Naive thymus-derived CD4-positive, alpha-beta T cell (primary cell): ENCODE measurements at places on chromosomes 7 and 10. TPM values are rescaled to one million over a fixed set of nuclear protein-coding genes. Genes with fewer than 3 reads are reported as not detected.

Gene PNLIPRP3
- not detected for total RNA-seq

Gene GPER1
- 0.13 TPM for total RNA-seq

Gene DNAJC12
- not detected for total RNA-seq

- DNase-seq = no peak
Observed at GRCh38 chr7:23956772-23957576, 247.0 kb downstream of the STK31 start.

DNA sequence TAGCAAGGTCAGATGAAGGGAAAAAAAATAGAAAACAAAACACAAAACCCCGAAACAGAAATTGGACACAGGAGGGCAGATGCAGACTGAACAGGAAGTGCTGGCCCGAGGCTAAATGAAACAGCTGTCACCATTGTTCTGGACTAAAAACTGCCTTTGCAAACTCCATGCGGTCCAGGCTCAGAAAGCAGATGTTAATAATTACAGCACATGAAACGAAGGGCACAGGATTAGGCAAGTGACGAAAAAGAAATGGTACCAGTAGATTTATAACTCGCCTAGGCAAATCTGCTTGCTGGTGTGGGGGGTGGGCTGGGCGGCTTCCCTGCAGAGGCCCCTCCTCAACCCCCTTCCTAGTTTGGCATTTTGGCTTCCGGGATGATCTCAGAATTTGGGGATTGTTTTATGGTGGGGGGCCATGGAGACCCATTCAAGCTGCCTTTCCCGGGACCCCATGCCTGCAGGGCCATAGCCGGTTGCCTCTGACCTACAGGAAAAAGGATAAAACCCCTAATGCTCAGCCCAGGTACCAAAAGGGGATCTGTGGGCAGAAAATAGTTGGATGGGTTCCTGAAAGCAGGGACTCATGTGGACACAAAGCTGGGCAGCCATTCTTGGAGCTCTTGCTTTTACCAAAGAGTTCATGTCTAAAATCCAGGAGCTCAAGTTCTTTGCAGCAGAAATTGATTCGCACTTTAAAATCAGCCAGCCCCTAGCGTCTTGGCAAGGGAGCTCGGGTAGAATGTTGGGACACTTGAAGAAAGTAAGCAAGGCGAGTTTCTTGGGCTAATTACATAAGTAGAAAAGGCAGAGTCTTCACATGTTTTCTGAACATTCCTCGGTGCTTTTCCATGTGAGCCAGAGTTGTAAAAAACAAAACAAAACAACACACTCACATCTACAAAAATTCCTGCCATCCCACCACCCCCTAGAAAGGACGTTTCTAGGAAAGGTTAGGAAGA lies 39.0 kb upstream of the EMX2 start:
- no peak for DNase-seq

GRCh38 chr10:104293011-104293410 lies 24.0 kb downstream of the GSTO2 start:
- DNase-seq = no peak
